ENCODE measurements at places on chromosomes 1 and 21.

DNA sequence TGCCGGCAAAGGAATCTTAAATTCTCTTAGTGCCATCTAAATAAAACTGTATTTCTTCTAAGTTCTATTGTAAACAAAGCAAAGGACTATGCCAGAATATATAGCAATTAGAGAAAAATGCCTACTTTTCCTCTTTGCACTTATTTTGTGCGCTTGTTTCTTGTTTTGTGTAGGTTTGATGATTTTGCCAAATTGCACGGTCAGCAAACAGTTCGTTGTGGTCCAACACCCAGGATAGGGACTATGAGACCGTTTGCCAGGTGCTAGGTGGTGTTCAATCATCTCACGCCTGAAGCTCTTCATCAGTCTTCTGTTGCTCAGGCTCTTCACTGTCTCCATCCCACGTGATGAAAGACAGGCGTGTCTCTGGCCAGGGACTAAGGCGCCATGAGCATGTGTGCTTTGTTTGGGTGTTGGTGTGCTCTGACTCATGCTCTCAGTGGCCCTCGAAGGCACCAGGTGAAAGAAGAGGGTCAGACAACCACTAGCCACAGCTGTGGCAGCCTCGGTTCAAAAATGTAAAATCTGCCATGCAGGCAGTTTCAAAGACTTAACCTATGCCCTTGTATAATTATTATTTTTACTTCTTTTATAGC lies 36.9 kb upstream of the KCNE1 start:
- no peak for DNase-seq

DNA sequence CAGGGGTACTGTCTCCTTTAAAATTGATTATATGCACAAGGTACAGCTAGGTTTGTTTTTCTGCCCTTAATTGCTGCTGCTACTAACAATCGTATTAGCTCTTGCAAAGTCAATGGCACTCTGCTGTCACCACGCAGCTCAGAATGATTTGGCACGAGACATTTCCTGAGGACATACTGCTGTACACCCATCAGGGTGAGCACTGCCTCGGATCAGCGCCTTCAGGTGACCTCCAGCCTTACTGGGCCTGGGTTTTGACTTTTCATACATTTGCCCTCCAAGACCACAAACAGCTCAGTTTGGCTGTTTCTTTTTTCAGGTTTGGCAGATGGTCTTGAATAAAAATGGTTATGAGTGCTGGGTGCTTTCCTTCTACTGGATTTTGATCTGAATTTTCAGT lies 110.9 kb downstream of the NTPCR start:
- DNase-seq: no peak

DNA sequence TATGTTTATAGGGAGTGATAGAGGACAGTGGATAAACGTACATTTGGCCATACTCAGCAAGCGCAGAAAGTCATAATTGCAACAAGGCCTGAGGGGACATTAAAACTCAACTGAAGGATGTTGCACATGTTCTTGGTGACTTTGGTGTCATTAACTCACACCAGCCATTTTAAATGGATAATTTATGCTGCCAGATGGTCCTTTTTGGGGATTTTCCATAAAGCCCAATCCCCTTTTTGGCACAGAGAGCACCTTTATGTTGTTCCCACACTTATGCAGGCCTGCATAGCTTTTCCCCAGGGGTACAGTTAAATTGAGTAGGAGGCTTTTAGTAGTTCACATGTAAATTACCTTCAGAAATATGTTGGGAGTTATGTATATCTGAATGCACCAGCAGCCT lies 279.6 kb downstream of the NFIA start:
- DNase-seq: no peak

- no peak for DNase-seq
Observed at GRCh38 chr1:10819198-10819901, 22.9 kb upstream of the CASZ1 start.

GRCh38 chr1:209485167-209485566 lies 98.3 kb upstream of the CAMK1G start:
- DNase-seq: no peak

GRCh38 chr21:33847588-33848248 lies 67.9 kb downstream of the ATP5PO start:
- no peak for DNase-seq

- no peak for DNase-seq
Observed at GRCh38 chr1:11886986-11887665, 28.4 kb upstream of the NPPB start.

DNA sequence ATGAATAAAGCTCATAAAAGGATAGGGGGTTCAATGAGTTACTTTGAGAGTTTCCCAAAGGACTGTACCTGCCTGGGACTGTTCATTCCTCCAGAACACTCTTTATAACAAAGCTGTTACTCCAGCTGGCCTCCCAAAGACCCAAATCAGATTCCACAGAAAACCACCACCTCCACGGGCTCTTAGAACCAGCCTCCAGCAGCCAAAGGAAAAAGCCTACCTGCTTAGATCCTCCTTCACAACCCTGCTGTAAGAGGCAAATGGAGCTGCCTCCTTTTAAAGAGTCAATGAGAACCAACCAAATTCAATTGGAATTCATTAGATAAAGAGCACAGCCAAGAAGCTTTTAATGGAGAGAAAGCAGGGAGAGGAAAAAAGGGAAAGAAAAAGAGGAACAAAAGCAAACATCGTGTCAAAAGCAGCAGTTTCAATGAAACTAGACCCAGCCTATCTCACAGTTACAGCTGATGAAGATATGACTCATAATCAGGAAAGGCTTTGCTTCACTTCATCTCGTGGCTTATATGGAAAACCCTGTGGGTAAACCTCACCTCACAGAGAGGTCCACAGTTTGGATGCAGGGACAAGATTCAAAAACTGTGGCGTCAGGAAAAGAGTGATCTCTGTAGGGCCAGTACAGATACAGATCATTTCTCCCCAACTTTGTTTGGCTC lies 27.8 kb upstream of the FMO4 start:
- DNase-seq: no peak

GRCh38 chr1:233561708-233562426 lies 52.0 kb upstream of the KCNK1 start:
- no peak for DNase-seq

DNA sequence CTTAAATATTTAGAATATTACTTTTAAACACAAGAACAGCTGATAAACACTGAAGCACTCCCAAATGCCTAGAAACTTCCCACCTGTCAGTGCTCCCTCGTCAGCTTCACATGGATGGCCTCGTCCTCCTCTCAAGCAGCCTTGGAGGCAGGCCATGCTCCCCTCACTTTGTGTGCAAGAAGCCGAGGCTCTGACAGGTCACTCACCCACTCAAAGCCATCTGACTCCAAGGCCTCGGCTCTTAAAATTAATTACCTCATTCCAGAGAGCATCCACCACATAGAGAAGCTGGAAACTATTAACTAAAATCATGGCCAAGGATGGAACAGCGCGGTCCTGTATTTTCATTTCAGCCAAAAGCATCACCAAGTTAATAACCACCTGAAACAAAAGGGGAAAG lies 17.8 kb downstream of the LBR start:
- DNase-seq: no peak

GRCh38 chr1:15077384-15077783 lies 76.2 kb upstream of the TMEM51 start:
- no peak for DNase-seq

- no peak for DNase-seq
Observed at GRCh38 chr1:17611991-17612390, 72.5 kb downstream of the ARHGEF10L start.

- no peak for DNase-seq
Observed at GRCh38 chr1:47637111-47637685, 199.4 kb downstream of the FOXD2 start.

Data from activated CD8-positive, alpha-beta memory T cell treated with anti-CD3 and anti-CD28 coated beads for 4 hours (primary cell).